ENCODE measurements at places on chromosomes 3 and 15. TPM values are rescaled to one million over a fixed set of nuclear protein-coding genes. Genes with fewer than 3 reads are reported as not detected.

TEX55 gene
- total RNA-seq, result not detected

RBPMS2 gene
- not detected for total RNA-seq

PRSS50 gene
- not detected for total RNA-seq

AQR gene
- total RNA-seq, result 16.4 TPM

ZDHHC19 gene
- total RNA-seq, result not detected

TPRG1 gene
- total RNA-seq, result 0.30 TPM

SLC6A20 gene
- not detected for total RNA-seq

GOLGA6L24 gene
- total RNA-seq, result not detected

MYD88 gene
- total RNA-seq, result 24.3 TPM

SOX14 gene
- not detected for total RNA-seq

KAT2B gene
- total RNA-seq, result 1.4 TPM

GOLGA6L26 gene
- not detected for total RNA-seq

TP63 gene
- total RNA-seq, result 212 TPM

PDCD10 gene
- 90.6 TPM for total RNA-seq

IQGAP1 gene
- 153 TPM for total RNA-seq

PTH1R gene
- total RNA-seq, result not detected

CPN2 gene
- not detected for total RNA-seq

KLF15 gene
- not detected for total RNA-seq

HYKK gene
- total RNA-seq, result 4.1 TPM

Measured in hair follicular keratinocyte (primary cell).